ENCODE measurements at places on chromosomes 2 and 18.

GRCh38 chr2:116696223-116696622, 1118.3 kb upstream of the DDX18 start:
- no peak for DNase-seq

DNA sequence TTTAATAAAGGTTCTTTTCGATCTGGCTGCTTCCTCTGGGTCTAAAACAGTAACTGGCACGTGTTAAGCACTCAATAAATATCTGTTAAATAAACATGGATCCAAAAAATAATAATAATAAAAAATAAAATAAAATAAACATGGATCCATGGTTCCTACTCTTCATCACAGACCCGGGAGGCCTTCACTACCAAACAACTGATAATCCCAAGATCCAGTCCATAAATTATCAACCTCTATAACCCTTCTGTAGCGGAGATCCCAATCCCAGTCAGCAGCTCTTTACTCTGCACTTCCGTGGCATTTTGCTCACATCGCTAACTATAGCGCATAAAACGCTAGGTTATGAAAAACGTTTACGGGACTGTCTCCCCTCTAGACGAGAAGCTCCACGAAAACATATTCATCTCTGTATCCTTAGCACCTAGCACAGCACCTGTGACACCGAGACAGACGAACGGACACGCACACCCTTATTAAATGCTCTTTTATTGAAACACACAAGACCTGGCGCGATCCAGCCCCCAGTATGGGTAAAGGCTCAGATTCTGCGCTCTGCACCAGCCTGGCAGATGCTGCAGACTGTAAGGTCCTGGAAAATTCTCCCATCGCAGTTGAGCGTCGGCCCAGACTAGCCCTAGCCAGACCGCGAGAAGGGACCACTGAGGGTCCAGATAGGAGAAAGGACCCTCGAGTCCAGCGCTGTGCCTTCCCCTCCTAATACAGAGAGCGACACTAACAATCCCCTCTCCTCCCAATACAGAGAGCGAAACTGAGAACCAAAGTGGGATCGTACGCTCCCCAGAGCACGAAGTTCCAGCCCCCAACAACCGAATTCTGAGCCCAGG, 770 bp downstream of the NBAS start:
- peak; percentile 26 for DNase-seq

GRCh38 chr18:63074981-63075404, 244.6 kb downstream of the BCL2 start:
- DNase-seq, result peak; percentile 68

DNA sequence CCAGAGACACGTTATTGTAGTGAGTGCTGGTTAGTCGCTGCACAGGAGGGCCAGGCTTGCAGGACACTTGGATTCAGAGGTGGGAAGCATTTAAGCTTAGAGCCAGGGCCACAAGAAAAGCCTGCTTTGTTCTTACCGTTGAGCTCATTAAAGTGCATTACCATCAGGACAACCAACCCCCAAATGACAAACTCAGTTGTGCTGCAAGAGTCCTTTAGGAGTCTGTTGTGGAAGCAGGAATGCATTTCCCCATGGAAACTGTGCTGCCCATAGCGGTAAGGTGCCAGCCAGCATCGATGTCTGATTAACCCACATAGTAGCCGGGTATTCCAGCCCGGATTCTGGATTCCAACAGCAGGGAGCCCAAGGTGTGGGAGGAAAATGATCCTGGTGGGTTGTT, 23.4 kb upstream of the REEP1 start:
- no peak for DNase-seq

- DNase-seq, result no peak
Observed at GRCh38 chr2:17166506-17166905, 351.7 kb downstream of the RAD51AP2 start.

GRCh38 chr18:53752781-53753367, 471.6 kb downstream of the MBD2 start:
- DNase-seq, result no peak

- no peak for DNase-seq
Observed at GRCh38 chr2:72292433-72292832, 144.8 kb upstream of the CYP26B1 start.

DNA sequence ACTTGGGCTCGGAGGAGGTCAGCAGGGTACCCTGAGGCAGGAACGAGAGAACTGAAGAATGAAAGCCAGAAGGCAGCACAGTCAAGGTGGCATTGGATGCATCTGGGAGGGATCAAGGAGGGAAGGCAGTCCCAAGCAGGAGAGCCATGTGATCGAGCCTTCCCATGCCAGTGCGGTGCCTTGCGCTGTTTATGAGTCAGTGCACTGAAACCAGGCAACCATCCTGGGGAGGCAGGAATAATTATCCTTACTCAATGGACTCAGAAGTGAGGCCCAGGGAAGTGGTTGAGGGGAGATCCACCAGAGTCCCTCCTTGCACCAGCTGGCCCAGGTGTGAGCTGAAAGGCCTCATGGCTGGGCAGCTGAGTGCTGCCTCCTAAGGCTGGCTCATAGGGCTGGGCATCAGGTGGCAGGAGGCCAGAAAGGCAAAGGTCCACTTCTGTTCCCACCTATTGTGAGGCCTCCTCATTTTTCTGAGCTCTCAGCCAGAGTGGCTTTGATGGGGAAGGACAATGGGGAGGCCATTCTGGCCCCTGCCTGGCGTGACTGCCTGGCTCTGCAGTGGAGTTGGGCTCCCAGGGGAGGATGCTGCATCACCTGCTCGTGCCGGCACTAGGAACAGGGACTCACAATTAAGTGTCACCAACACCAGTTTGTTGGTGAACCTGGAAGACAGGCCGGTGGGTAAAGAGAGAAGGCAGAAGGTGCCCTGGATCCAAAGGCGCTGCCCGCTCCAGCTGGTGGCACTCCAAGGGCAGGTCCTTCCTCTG, 82.3 kb downstream of the TFCP2L1 start:
- no peak for DNase-seq

DNA sequence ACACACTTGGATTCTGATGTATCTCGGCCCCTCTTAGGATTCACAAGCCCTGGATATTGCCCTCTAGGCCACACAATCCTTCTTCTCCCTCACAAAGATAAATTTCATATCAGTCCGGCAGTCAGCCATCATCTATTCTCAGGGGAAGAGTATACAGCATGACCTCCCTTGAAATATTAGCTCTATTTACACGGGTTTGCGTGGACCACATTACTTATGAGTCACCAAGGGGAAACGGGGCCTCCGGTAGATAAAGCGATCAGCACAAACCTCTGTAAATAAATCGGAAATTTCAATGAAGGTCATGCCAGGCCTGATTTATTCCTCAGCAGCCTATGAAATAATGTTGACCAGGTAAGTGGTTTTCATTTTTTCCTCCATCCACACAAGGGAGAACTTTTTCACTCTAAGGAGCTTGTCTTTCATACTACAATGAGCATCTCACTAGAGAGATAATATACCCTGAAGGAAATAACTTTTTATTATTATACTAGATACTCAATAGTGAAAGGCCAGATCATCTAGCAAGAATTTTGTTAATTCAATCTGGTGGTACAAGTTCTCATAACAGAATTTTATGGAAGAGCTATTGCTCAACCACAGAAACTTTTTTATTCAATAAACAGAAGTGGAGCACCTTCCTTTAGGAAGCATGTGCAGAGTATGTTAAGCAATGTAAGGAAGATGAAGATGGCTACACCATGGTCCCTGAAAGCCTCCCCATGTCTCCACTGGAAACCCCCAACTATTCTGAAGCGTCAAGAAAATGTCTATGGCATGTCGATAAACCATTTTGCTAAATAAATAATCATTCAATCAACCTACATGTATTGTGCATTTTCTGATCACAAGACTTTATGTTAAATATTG, 125.2 kb upstream of the PIK3C3 start:
- no peak for DNase-seq

DNA sequence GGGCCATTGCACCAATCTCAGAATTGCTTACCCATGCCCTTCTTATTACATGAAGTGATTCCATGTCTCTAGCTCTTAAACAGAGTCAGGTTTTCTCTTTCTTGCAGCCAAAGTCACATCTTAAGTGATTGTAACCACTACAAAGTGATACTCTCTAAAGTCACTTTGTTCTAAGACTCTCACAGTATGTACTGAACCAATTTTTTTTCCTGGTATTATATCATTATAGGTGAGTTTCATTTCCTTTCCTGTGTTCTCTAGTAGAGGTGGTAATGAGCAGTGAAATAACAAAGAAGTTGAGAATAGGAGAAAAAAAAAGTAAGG, 66.3 kb upstream of the DARS1 start:
- DNase-seq, result no peak

GRCh38 chr18:39057423-39058064, 1491.9 kb upstream of the CELF4 start:
- no peak for DNase-seq

DNA sequence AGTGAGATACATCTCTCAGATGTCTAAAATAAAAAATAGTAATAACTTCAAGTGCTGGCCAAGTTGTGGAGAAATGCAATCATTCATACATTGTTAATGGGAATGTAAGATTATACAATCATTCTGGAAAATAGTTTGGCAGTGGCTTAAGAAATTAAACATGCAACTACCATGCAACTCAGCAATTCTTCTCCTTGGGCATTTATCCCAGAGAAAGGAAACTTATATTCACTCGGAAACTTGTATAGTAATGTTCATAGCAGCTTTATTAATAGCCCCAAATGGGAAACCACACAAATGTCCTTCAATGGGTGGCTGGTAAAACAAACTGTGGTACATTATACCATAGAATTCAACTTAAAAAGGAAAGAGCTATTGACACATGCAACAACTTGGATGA, 274.0 kb upstream of the SPRED2 start:
- no peak for DNase-seq

GRCh38 chr2:164875334-164876205, 33.9 kb upstream of the COBLL1 start:
- no peak for DNase-seq

DNA sequence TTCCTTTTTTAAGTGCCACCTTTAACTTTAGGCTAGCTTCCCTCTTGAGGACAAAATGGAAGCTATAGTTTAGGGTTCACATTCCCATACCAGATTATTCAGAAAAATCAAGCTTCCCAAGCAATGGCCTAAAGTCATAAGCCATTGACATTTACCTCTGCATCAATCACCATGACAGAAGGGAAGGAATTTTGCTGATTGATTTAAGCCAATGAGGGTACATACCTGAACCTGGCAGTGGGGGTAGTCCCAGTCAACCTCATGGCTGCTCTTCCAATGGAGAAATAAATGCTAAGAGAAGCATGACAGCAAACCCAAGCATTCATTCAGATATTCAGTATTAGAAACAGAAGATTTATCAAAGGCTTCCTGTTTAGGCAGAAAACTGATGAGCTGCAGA, 128.4 kb upstream of the CREB1 start:
- DNase-seq, result no peak

- DNase-seq, result no peak
Observed at GRCh38 chr2:240168041-240168440, 27.6 kb upstream of the OTOS start.

- DNase-seq, result peak; percentile 86
Observed at GRCh38 chr2:62456721-62457539, 49.1 kb downstream of the TMEM17 start.

- DNase-seq, result no peak
Observed at GRCh38 chr2:99656994-99657393, 167.2 kb upstream of the REV1 start.

DNA sequence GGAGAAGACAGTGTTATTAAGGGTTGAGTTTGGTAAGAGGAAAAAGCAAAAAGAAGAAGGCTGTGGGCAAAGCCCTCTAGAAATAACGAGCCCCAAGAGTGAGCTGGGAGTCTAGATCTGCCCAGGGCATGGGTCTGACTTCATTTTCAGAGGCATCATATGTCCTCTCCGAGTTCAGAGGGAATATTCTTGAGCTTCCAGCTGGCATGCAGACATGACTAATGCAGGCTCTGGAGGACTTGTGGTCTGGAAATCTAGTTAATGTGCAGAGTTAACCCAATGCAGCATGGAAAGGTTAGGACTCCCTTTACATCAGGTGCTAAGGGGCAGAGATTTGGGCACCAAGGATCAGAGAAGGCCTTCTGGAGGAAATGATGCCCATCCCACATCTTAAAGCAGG, 7.3 kb downstream of the ACMSD start:
- DNase-seq, result no peak

DNA sequence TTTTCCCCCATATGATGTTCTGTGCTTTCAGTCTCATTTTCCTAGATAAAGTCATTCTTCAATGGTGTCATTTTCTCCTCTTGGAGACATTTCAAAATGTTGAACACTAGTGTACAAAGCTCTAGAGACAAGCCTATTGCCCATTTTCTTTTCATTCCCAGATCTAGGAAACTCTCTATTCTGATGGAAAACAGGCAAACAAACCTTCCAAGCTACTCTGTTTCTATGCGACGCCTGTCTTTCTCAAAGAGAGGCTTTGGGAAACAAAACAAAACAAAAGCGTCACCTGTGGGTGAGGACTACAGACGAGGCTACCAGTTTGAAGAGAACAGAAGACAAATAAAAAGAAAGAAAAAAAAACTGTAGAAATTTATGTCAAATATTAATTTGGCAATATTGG, 311.0 kb downstream of the CBLN2 start:
- no peak for DNase-seq

DNA sequence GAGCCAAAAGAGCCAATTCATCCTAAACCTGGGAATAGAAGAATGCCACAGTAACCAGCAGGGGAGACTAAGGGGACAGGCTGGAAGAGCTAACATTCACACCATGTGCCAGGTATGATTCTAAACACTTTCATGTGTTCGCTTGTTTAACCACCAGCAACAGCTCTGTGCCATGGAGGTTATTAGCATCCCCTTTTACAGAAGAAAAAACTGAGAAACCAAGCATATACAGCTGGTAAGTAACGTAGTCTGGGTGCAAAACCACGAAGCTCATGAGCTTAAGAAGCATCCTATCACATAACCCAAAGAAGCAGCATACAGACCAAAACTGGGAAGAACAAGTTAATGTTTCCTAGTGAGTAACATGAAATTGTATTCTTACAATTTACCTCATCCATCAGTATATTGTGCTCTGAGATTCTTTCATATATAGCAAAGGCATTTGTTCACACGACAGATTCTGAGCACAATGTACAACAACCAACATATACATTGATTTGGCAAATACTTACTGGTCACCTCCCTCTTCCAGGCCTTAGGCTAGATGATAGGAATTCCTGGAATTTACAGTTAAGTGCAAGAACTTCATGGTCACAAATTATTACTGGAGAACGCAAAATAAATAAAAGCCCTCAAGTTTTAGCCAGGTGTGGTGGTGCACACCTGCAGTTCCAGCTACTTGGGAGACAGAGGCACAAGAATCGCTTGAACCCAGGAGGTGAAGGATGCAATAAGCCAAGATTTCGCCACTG, 36.5 kb upstream of the HNRNPA3 start:
- no peak for DNase-seq

Data from GM20000 (cell line).